ENCODE measurements at places on chromosomes 11 and 22.

DNA sequence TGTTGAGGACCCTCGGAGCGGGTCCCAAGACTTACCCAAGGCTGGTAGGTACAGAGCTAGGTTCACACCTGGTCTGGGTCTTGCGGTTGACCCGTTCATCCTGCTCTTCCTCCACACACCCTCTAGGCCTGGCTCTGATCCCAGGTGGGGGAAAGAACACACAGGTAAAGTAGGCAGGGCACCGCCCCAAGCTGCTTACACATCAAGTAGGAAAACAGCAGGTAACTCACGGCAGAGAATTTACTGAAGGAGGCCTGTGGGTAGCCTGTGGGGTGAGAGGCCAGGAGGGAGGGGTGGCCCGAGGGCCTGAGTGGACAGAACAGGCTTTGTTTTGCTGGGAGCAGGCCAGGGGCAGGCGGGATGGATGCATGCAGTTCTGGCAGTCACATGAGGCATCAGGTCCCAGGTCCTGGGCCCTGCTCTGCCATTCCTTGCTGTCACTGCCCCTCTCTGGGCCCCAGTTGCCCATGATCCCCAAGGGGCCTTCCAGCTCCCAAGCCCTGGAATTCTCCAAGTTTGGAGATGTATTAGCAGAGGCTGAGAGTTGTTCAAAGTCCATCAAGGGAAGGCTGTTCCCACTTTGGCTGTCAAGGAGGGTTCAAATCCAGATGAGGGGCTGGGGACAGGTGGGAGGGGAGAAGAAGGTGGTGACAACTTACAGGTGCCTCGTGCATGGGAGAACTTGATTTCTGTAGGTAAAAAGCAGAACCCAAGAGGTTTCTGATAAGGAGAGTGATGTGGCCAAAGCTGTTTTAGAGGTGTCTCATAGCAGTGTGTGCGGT is 5.7 kb downstream of the TSKU start:
- no peak for DNase-seq

GRCh38 chr11:8102965-8103364 is 22.0 kb downstream of the TUB start:
- no peak for DNase-seq

GRCh38 chr11:118790357-118791110 is 430 bp downstream of the DDX6 start:
- peak; percentile 4 for DNase-seq

DNA sequence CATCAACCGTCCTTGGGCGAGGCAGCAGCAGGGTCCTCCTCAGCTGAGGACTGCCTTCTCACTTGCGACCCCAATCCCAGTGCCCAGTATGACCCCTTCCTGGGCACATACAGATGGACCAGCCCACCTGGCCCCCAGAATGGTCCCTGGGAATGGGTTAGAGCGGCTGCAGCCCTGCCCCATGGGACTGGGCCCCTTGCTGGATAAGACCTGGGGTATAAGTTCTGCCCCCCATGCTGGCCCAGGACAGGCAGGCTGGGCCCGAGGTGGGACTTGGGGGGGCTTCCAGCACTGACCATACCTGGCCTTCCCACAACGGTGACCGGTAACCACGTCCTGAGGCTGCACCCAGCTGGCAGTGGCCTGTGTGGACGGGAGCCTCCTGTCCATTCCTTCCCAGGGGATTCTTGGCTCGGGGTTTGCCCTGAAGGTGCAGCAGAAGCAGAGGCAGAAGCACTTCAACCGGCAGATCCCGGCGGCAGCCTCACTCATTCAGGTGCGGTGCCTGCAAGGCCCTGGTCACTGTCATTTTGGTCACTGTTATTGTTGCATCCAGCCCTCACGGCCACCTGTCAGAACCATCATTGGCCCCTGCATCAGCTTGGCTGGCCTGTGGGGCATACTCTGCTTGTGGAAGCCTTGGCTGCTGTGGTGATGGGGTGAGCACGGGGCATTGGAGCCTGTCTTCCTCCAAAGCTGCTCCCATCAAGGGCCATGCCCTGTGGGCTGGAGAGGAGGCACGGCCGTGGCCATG is 114.8 kb downstream of the KCNQ1OT1 start:
- DNase-seq, result no peak

GRCh38 chr11:29783506-29783905 is 233.3 kb downstream of the KCNA4 start:
- no peak for DNase-seq

GRCh38 chr11:103370076-103370475 is 260.9 kb downstream of the DYNC2H1 start:
- no peak for DNase-seq

GRCh38 chr11:32137263-32137662 is 46.4 kb downstream of the RCN1 start:
- DNase-seq, result no peak

DNA sequence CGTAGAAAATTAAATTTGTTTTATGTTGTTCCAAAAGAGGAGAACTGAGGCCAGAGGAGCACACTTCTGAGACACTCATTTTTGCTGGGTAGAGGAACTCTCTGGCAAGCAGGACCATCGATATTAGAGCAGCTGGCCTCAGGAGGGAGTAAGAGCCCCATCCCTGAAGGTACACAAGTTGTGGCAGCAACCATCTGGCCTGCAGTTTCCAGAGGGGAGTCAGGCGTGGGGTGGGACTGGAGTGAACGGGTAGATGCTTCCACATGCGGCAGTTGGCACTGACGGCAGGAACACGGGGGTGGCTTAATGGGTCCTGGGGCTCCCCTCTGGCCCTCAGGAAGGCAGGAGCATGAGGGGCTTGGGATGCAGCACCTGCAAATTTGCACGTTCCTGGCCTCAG is 13.2 kb upstream of the SSTR3 start:
- peak; percentile 68 for DNase-seq

- no peak for DNase-seq
Measured at GRCh38 chr11:9566561-9567063, 6.9 kb upstream of the WEE1 start.

DNA sequence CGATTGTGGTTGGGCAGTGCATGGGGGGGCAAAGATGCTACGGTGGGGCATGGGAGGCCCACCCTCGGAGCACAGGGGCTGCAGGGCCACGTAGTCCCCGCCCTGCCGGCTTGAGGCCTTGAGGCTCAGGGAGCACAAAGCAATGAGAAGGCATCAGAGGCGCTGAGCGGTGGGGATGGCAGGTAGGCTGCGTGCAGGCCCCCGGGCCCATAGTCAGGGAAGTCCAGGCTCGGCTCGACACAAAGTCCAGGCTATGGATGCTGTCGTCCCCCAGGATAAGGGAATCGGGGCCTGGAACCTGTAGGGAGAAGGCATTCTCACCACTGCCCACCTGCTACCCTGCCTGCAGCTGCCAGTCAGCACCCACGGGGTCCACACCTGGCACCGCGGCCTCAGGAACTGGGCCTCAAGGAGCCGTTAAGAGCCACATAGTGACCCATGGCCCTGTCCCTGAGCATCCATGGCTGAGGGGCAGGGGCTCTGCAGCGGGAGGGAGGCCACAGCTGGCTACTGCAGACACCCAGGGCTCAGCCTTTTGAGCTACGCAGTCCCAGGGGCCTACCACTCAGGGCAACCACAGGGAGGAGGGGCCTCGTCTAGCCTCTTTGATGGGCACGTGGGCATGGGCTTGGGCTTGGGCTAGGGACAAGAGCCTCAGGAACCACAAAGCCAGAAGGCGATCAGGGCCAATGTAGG is 179.7 kb downstream of the IGLL1 start:
- no peak for DNase-seq

GRCh38 chr11:48043991-48044512 is 63.7 kb downstream of the PTPRJ start:
- DNase-seq, result no peak

GRCh38 chr22:39230261-39231196 is 14.3 kb downstream of the PDGFB start:
- no peak for DNase-seq

- peak; percentile 1 for DNase-seq
Measured at GRCh38 chr11:2301631-2302305, at the start of the genes C11orf21 and TSPAN32. C11orf21 (minus strand) TSS chr11:2301918; CDS start chr11:2301808, 110 bp downstream. TSPAN32 (plus strand) TSS chr11:2302013; CDS start chr11:2302150, 137 bp downstream.

GRCh38 chr22:19943082-19944026 is 1.7 kb upstream of the TXNRD2 start:
- DNase-seq, result peak; percentile 74

GRCh38 chr11:128397362-128397761 is 190.0 kb downstream of the ETS1 start:
- no peak for DNase-seq

DNA sequence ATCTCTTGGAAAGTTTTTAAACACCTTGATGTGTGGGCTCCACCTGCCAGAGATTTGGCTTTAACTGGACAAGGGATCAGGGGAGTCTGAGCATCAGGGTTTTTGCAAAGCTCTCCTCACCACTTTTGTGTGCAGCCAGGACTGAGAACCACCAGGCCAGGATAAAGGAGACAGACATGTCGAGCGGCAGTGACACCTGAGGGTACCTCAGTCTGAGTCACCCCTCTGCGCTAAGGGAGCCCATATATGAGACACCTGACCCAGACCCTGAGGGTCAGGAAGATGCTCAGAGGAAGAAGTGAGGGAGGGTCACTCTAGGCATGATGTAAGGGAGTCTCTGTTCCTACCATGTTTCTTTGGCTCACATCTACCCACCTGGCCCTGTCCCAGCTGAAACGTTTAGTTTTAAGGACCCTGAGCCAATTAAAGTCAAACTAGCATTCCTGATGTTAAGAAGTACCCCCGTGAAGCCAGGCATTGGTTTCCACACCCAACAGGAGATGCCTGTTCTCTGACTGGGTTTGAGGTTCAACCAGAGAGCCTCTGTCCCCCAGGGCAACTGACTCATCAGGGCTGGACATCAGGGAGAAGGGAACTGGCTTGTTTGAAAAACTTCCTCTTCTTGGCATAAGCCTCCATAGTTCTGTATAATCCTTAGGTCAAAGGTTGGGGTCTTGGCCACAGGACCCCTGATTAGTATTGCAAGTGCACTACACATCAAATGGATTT is 72.4 kb upstream of the BIRC3 start:
- DNase-seq, result no peak

DNA sequence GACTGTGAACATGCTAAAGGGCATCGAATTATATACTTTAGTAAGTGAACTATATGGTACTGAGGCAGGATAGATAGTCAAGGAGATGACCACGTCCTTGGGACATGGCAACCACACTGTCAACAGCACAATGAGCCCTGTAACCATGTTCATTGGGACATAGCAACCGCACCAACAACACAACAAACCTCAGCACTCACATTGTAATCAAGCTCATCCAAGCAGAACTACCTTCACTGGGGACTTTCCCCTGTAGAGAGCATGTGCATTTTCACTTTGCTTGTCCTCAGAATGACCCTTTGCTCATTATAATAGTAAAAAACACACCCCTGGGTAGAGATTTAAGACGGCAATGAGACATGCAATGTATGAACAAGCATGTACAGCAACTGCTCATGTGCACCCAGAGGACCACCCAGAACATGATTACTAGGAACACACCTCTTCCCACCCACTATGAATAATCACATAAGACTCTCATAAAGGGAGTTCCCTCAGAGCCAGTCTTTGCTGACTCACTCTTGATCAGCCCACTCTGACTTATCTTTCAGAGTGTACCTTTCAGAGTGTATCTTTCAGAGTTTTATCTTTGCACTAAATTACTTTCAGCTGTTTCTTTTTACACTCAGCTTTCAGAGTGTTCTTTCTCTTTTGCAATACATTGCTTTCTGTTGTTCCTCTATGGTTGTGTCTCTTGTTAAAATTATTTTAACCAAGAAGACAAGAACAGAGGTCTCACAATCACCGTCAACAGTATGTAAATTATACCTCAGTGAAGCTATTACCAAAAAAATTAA is 4.1 kb upstream of the PLAAT2 start:
- no peak for DNase-seq

- DNase-seq, result peak; percentile 41
Measured at GRCh38 chr11:554428-555226, 5.9 kb downstream of the LMNTD2 start.

GRCh38 chr11:86800960-86801272 is 574 bp downstream of the PRSS23 start:
- no peak for DNase-seq

DNA sequence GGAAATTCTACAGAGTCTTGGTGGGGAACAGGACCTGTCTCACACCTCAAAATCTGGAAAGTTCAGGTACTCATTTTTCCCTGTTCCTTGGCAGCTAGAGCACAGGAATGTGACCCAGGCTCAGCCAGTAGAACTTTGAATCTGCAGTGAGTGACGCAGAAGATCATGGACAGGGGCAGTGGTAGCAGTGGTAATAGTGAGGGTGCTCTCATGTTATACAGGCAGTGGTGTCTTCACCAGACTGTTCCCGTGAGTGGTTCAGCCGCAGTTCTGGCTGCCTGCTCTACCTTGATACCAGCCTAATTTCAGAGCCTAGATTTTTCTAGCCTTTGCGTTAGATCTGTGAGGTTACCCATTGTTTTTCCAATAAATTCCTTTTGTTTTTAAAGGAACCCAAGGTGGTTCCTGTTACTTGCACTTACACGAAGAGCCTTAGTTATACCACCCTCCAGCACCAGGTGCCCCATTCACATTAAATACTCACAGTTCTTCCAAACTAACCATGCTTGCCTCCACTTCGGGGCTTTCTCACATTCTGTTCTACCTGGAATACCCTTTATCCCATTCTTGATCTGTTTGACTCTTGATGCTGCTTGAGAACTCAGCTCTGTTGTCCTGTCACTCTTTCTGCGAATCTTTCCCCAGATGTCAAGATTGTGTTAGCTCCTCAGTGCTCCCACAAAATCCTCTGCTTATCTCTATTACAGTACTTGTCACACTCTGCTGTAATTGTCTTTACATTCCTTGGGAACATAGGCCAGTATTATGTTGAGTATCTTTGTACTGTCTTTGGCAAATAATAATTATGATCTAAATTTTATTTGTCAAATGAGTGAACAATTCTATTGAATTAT is 47.8 kb downstream of the SWAP70 start:
- no peak for DNase-seq

- DNase-seq, result peak; percentile 8
Measured at GRCh38 chr11:126603486-126603885, 248.0 kb downstream of the ST3GAL4 start.

DNA sequence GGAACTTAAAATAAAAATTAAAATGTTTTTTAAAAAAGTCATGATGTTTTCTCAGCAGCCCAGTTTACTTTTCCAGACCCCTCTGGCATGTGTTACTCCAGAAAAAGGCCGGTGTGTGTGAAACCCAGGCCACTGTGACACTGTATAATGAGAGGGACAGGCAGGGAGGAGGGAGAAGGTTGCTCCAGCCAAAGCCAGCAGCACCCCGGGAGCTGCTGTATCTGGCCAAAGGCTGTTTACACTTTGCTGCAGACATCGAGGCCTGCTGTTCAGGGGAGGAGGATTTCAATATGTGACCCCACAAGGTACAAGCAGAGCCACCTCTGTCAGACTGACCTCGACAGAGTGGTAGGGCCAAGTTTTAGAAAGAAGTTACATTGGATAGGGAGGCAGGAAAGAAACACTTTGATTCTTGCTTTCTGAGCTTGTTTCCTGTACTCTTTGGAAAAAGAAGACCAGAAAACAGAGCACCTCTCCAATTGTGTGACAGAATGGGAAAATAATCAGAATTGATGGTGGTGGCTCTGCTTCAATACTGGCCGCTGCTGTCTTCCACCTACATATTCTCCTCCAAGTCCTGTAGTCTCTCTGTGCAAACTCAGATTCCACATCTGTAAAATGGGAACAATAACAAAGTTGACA is 41.0 kb upstream of the CD44 start:
- no peak for DNase-seq

DNA sequence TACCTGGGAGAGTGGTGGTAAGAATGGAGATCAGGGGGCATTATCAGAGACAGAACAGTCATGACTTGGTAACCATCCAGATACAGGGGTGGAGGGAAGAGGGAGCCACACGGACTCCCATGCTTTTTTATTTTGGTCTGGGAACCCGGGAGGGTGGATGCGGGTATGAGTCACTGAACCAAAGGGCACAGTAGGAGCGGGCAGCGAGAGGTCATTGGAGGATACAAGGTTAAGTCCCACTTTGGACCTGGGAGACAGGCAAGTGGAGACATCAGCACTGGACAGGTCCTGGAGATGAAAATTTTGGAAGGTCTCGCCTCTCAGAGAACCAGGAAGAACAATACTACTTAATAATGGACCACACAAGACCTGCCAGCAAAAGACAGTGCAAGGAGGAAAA is 6.7 kb downstream of the HDHD5 start:
- no peak for DNase-seq
